Germinal center (tissue), 1 donor: ENCODE measurements at places on chromosomes 12 and 14.
A peak's percentile ranks its signal among the peaks of the same experiment; 100 is the strongest.

DNA sequence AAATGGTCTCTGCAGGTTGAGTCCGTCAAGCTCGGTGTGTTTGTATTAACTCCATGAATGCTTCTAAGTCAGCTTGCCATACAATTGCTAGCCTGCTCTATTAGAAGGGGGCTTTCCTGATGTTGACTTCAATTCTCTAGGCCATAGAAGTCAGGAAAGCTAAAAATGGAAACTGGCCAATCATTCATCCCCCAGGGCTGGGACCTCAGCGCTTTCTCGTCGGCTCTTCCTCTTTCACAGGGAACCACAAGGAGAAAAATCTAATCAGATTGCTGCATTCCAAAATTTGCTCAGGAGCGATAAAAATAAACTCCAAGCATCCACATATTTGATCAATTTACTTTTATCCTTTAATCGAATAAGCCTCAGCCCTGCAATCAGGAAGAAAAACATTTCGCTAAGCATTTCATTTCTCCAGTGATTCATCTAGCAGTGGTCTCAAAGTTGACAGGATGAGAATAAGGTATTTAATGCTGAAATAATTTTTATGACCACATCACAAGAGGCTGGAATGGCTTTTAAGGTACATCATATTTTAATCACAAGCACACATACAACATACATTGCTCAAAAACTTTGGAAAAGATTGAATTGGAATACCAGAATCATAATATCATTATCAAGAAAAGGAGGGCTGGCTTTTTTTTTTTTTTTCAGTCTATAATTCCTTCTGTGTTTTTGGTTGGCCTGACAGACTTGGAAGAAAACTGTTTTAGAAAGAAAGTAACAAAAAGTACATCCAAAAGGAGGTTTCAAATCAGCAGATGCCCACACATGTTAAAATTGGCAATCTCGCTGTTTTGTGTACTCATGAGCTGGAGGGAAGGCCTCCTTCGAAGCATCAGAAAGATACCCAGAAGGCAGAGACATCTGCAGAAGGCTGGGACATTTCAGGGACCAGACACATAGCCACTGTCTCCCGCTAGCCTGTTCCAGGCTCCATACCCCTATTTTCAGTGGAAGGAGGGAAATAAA lies 316.3 kb downstream of the NUAK1 start:
- no peak for DNase-seq

- no peak for DNase-seq
These were observed 864.7 kb downstream of the SLC6A15 start for GRCh38 chr12:84047881-84048280.

- DNase-seq, result peak; percentile 64
These were observed 71.2 kb downstream of the VCPKMT start for GRCh38 chr14:50045039-50045711.

- DNase-seq, result peak; percentile 30
These were observed 18.8 kb upstream of the NR4A1 start for GRCh38 chr12:52032446-52032803.

DNA sequence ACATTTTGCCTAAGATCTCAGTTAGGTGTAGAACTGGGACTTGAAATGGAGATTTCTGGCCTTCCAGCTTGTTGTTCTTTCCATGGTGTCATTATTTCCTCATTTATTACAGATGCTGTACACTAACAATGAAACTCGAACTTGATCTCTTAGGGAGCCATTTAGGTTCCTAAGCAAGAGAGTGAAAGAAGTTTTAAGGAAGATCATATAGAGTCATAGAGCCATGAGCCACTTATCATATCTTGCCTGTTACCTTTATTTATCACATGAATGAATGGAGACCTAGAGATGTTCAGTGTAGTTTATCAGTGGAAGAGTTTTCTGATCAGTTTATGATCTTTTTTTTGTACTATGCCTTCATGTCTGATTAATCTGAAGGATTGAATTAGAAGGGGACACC lies 9.9 kb downstream of the HELB start:
- DNase-seq, result no peak

DNA sequence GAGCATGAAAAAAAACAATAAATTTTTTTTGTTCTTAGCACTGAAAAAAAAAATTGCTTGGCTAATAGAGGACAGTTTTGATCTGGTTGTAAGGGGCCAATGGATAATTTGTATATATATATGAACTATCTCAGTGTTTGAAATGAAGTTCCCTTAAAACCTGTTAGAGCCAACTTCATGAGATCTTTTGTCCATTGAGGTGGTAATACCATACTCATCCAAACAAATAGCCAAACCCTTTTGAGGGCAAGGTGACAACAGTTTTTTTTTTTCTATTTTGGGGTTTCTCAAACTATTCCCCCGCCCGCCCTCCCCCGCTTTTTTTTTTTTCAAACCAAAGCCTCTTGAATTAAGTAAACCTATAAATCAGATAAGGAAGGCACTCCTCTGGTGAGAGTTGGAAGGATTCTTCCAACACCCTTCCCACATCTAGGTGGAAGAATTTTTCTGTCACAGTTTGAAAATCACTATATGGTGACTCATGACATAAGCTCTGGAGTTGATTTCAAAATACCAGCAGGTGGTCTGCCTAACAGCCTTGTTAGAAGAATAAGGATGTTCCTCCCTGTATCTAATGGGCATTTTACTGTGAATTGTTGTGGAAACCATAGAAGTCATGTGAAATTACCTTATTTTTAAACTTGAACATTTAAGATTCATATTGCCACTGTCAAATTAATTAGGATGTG lies 10.2 kb downstream of the ARHGAP5 start:
- no peak for DNase-seq

DNA sequence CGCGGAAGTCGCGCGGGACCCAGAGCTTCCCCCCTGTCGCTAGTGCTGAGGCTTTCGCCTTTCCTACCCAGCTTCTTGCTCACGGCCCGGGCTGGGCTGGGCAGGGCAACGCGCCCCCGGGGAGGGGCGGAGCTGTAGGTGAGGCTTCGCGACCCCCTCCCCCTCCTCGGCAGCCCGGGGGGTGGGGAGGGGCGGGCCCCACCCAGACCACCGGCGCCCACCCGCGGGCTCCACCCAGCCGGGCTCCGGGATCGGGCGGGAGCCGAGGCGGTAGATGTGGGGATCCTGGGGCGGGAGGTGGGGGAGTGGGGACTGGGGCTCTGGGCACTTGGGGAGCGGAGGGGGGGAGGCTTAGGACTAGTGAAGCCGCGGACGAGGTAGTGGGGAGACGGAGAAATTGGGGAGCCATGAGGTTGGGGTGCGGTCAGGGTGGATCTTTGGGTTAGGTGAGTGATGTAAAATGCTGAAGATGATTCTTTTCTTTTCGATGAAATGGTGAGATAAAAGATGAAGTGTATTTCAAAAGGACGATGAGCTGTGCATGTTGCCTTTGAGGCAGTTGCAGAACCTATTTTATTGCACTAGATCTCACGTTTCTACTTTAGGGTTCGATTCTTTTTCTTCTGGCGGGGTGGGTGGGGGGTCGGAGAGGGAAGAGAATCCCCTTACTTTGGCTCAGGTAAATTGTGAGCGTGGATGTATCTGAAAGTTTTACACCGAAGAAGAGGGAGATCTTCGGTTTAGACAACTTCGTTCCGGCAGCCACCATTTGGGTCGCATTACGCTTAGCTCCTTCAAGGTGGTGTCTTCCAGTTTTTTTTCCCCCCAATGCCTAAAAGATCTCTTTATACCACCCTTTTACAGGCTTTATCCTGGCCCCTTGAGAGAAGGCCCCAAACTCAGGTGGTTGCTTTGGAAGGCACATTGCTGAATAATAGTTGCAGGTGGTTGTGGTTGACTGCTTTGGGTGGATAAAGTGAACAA lies 619 bp downstream of the ERC1 start:
- DNase-seq, result no peak

DNA sequence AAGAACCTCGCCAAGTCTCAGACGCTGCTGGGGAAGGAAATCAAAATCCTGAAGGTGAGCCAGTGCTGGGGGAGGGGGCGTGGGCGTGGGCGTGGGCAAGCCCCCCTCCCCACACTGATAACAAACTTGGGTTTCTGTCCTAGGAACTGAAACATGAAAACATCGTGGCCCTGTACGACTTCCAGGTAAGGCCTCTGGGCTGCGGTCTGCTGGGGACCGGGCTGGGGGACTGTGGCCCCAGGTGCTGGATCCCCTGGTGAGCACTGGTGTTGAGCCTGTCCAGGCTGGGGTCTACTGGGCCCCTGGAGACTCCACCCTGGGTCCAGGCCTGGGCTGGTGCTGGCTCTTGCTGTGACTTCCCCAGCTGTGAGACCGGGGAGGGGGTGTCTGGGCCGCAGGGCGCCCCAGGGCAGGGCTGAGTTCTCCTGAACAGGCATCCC lies 1.2 kb downstream of the ULK1 start:
- no peak for DNase-seq

GRCh38 chr12:32252199-32253073 lies 145.8 kb downstream of the BICD1 start:
- DNase-seq, result peak; percentile 23

- DNase-seq, result no peak
These were observed 50.4 kb downstream of the LRP6 start for GRCh38 chr12:12216349-12217017.

DNA sequence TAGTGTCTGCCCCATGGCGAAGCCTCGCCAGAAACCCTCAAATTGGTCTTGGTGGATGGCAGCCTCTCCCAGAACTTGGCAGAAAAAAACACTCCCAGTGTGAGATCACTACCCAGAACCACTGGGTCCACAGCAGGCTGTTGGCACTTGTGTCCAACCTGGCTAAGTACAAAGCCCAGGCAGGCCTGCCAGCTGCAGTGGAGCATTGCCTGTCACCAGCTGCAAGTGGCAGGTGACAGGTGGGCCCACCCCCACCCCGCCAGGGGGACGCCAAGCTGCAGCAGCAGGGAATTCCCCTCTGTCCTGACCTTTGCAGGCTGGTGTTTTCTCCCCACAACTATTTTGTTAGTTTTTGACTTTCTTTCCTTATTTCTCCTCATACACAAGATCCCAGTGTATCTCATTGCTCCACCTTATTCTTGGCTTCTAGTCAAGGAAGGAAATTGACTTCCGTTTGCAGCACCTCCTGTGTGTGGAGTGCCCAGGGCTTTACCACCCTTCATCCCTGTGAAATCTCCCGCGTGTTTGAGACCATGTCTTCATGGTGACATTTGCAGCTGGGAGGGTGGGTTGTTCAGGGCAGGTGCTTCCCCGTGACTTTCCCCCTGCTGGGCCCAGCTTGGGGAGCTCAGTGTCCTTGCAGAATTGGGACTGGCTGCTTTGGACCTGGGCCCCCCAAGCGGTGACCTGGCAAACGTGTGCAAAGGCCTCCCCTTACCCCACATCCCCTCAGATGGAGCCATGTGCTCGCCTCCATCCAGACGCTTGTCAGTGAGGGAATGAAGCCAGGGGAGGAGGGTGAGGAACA lies 73.8 kb upstream of the RIN3 start:
- DNase-seq, result no peak

GRCh38 chr12:53829130-53829819 lies 77.5 kb upstream of the CISTR start:
- no peak for DNase-seq

DNA sequence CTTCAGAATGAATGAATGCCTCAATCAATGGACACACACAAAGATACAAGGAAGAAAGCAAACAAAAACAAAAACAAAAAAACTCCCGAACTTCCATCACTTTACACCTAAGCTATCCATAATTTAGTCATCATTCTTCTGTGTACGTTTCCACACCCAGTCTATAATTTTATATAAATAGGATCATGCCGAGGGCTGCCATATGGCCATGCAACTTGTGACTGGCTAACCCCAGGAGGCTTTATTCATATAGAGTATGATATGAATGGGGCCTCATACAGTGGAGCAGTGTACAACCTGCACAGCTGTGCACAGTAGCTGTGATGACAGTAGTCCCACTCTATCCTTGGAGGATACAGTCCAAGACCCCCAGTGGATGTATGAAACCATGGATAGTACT lies 365.7 kb downstream of the TMEM132D start:
- DNase-seq, result no peak

GRCh38 chr14:89184952-89185351 lies 232.1 kb downstream of the FOXN3 start:
- DNase-seq, result no peak

DNA sequence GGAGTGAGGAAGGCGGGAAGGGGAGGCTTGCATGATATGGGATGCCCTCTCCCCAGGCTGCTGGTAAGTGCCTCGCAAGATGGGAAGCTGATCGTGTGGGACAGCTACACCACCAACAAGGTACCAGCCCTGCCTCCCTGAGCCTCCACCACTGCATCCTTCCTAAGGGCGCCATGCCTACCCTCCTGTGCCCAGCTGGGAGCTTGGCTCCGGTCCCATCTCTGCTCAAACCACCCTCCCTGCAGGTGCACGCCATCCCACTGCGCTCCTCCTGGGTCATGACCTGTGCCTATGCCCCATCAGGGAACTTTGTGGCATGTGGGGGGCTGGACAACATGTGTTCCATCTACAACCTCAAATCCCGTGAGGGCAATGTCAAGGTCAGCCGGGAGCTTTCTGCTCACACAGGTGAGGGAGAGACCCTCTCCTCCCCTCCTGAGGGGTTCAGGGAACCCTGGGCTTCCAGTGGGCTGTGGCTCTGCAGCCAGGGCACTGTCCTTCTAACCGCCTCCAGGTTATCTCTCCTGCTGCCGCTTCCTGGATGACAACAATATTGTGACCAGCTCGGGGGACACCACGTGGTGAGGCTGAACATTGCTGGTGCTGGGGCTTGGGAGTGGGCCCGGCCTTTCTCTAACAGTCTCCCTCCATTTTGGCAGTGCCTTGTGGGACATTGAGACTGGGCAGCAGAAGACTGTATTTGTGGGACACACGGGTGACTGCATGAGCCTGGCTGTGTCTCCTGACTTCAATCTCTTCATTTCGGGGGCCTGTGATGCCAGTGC lies 2.6 kb downstream of the GNB3 start:
- no peak for DNase-seq

DNA sequence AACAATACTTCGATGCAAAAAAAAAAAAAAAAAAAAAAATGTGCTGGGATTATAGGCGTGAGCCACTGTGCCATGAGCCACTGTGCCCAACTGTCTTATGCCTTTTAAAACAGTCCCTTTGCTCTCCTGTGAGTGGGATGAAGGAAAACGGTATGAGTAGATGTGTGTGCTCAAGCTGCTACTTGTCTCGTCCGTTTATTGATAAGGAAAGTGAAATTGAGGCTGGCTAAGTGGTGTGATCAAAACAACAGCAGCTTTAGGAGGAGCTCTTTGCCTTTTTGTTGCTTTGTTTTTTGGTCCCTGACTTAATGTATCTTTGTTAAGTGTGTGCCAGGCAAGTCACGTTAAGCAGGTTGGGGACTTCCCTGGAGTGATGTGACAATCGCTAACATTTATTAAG lies 275.9 kb downstream of the TMEM132C start:
- DNase-seq, result no peak

GRCh38 chr12:98224584-98225221 lies 290.7 kb upstream of the TMPO start:
- no peak for DNase-seq

DNA sequence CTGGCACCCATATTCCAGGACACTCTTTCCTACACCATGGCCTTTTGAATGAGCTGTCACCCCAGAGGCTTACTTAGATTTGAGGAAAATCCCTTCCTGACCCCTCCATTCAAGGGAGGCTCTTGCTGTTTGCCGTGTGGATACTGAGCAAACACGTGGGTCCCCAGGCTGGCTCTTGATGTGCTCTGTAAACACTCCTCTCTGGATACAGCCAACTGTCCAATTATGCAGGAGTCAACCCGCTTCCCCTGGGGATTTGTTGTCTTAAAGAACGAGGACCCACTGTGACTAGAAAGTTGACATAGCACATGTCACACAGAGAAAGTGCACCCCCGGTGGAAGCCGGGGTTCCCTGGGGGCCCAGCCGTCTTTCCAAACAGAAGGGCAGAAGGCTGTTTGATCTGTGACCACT lies 75.8 kb upstream of the CEP83 start:
- DNase-seq, result no peak

- no peak for DNase-seq
These were observed 454.4 kb downstream of the FUT8 start for GRCh38 chr14:65866886-65867285.

GRCh38 chr14:68703093-68703492 lies 89.8 kb downstream of the ZFP36L1 start:
- no peak for DNase-seq
